ENCODE measurements at places on chromosomes 5 and 9. TPM values are rescaled to one million over a fixed set of nuclear protein-coding genes. Genes with fewer than 3 reads are reported as not detected.

The IFNE gene
- total RNA-seq: not detected

The CNTNAP3 gene
- total RNA-seq: not detected

The PCDHB6 gene
- total RNA-seq: not detected

The PCDHGC4 gene
- total RNA-seq: not detected

The CCIN gene
- not detected for total RNA-seq

The SLC28A3 gene
- total RNA-seq: 0.44 TPM

The F12 gene
- total RNA-seq: 2.7 TPM

The GPR21 gene
- total RNA-seq: 1.0 TPM

The DAPK1 gene
- total RNA-seq: 3.6 TPM

The LECT2 gene
- total RNA-seq: not detected

The PCDHA1 gene
- not detected for total RNA-seq

The PALM2AKAP2 gene
- total RNA-seq: 0.71 TPM

The TSSK1B gene
- not detected for total RNA-seq

All from activated CD4-positive, alpha-beta T cell treated with anti-CD3 and anti-CD28 coated beads, Interleukin-2, amount 10 ng/mL, durations not matched to agents 24 days and 14 days (primary cell).